Right renal pelvis (tissue), 4 donors: ENCODE measurements at places on chromosomes 3 and 15. TPM values are rescaled to one million over a fixed set of nuclear protein-coding genes. Genes with fewer than 3 reads are reported as not detected.

Gene DET1
- 14.5 TPM for polyA plus RNA-seq

Gene APOD
- 6.9 TPM for polyA plus RNA-seq

Gene ARIH2
- 67.4 TPM for polyA plus RNA-seq

DNA sequence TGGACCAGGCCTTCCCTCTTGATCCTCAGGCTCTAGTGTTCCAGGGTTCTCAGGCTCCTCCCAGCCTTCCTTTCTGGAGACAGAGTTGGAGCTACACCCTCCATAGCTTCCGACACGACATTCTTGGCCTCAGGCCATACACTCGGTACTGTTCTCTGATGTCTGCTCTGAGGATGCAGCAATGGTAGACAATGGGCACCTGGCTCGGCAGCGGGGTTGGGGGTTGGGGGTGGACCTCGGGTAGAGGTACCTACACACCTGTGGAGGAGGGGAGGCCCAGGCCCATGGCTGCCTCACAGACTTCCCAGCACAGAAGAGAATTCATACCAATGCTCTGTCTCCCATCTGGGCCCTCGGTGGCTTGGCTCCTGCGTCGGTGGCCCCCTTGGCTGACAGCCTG lies 21.4 kb downstream of the CCDC13 start:
- DNase-seq: no peak

GRCh38 chr15:25397100-25397499 lies 41.7 kb downstream of the UBE3A start:
- DNase-seq: no peak

- DNase-seq: no peak
Measured at GRCh38 chr3:124784686-124785382, 54.6 kb downstream of the UMPS start.

GRCh38 chr3:128408693-128409623 lies 57.7 kb downstream of the DNAJB8 start:
- DNase-seq: no peak

- no peak for DNase-seq
Measured at GRCh38 chr15:92846741-92847140, 53.4 kb upstream of the CHD2 start.

GRCh38 chr3:154132777-154133375 lies 11.7 kb downstream of the ARHGEF26 start:
- DNase-seq: no peak

DNA sequence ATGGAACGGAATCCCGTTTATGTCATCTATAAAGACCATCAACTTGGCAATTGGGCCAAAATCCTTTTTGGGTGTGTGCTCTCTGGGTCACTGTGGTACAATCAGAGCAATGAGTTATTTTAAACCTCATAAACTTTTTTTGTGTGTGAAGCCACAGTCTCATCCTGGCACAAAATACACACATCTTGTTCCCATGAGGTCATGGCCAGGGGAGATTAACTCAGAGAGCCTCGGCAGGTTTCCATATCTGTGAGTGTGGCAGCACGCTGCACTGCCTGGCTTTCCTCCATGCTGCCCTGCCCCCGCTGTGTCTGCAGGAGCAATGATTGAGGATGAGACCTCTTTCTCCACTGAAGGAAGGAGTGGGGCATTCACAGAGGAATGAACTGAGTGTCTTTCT lies 54.0 kb upstream of the DLG1 start:
- DNase-seq: no peak

DNA sequence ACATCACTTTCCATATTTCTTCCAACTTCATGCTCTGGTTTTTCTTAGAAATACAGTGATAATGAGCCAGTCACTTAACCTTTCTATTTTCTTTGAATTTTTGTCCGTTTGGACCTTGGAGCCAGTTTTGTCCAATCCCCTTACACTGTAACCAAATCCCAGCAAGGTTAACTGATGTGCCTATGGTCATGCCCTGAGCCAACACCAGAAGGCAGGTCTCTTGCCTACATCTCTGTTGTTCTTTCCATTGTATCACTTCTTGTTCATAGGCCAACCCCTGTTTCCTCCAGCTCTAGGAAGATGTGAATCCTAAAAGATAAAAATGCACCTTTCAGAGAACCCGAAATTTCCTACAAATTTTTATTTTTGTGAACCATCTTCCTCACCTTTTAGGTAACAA lies 122.7 kb downstream of the CMSS1 start:
- no peak for DNase-seq

DNA sequence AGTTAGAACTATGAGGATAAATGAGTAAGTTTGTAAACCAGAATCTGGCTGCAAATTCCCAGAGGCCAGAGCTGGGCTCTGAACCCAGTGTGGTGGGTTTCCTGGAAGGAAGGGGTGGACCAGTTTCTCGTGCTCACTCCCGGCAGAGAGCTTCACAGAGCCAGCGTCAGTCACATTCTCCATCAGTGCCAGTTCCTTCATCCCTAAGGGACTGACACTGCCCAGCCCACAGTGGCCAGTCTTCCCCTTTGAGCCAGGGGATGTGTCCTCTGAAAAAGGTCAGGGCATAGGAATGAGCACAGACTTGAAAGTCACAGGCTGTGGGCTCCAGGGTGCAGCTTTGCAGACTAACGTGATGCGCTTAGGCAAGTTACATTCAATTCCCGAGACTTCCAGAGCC lies 135.8 kb upstream of the HACD2 start:
- no peak for DNase-seq

GRCh38 chr15:101103598-101103997 lies 148.2 kb downstream of the CHSY1 start:
- no peak for DNase-seq

DNA sequence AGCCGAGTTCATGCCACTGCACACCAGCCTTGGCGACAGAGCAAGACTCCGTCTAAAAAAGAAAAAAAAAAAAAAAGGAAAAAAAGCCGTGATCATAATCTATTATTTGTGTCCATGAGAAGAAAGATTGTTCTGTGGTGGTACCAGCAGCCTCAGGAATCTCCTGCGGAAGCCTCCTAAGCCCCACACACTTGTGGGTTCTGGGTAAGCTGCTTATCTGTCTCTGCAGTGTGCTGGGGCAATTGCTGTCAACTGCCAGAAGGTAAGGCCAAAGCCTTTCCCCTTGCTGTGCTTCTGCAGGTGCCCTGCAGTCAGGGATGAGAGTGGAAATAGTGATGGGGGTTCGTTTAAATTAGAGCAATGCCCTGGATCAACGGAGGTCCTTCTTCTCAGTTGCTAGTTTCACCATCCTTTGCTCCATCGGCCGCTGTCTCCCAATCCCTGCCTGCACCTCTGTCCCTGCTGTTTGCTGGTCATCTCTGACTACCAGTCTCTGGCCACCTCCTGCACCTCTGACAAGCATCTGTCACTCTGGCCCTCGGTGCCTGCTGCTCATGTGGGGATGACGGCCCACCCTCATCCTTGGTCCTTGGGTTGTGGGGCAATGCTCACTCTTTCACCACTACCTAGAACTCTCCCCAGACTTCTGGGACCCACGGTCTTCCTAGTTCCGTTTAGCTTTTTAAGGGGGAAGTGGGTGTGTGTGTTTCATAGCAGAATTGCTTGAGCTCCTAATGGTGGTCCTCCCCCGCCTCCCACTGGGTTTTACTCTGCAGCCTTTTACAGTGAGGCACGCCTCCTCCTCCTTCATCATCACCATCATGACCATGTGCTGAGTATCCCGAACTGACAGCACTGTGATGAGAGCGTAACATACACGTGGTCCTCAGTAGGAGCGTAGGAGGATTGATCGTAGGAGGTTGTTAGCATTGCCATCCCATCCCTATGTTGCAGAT lies 25.5 kb downstream of the CHRD start:
- DNase-seq: no peak

GRCh38 chr15:65323071-65323511 lies 18.6 kb downstream of the RNU5B-1 start:
- no peak for DNase-seq

GRCh38 chr3:11140713-11141104 lies 13.6 kb upstream of the HRH1 start:
- DNase-seq: no peak
